CD4-positive, CD25-positive, alpha-beta regulatory T cell (primary cell): ENCODE measurements at places on chromosomes 6 and 20. TPM values are rescaled to one million over a fixed set of nuclear protein-coding genes. Genes with fewer than 3 reads are reported as not detected.

DNA sequence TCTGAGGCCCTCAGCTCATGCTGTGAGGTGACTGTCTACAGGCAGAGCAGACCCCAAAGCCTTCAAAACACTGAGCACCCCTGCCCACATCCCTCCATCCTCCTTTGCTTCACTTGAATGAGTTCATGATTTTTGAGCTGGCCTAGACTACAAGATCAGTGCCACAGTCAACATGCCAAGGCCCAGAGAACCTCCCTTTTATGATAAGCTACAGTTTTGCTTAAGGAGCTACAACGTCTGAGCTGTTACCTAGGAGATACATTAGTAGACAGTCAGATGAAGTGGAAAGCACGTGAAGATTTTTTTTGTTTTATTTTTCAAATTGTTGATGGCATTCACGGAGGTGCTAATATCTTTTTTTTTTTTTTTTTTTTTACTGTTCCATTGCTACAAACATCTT lies 139.0 kb downstream of the SOBP start:
- no peak overlapping the region for H3K4me3 ChIP-seq
- H3K4me1 ChIP-seq = no peaks in the 10 kb centered on the region
- no peak for DNase-seq

DNA sequence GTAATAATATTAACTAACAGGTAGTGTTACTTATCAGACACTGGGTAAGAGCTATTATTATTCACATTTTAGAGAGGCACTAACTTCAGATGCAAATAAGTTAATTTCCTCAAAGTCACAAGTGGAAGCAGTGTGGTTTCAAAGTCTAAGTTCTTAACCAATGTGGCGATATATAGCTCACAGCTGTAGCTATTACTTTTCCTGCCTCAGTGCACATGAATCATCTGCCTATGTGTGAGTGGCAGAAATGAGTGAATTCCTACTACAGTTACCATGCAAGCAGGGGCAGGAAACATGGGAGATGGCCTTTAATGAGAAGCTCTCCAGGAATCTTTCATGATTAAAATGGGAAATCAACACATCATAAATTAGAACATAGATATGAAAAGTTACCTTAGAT lies 126.2 kb upstream of the EYA4 start:
- H3K4me3 ChIP-seq = no peak overlapping the region
- no peak for DNase-seq
- H3K4me1 ChIP-seq = no peaks in the 10 kb centered on the region
- no peaks in the 10 kb centered on the region for H3K36me3 ChIP-seq

GRCh38 chr6:370555-370954 lies 21.0 kb upstream of the IRF4 start:
- H3K36me3 ChIP-seq = no peaks in the 10 kb centered on the region
- H3K27me3 ChIP-seq = peaks cover 3% of the 10 kb centered on the region
- H3K4me3 ChIP-seq = no peak overlapping the region
- no peak overlapping the region for H3K27ac ChIP-seq

GRCh38 chr6:112338166-112338709 lies 8.9 kb upstream of the RFPL4B start:
- H3K4me3 ChIP-seq = no peak overlapping the region
- no peak for DNase-seq
- H3K36me3 ChIP-seq = no peaks in the 10 kb centered on the region
- H3K27me3 ChIP-seq = peaks cover 2% of the 10 kb centered on the region

DNA sequence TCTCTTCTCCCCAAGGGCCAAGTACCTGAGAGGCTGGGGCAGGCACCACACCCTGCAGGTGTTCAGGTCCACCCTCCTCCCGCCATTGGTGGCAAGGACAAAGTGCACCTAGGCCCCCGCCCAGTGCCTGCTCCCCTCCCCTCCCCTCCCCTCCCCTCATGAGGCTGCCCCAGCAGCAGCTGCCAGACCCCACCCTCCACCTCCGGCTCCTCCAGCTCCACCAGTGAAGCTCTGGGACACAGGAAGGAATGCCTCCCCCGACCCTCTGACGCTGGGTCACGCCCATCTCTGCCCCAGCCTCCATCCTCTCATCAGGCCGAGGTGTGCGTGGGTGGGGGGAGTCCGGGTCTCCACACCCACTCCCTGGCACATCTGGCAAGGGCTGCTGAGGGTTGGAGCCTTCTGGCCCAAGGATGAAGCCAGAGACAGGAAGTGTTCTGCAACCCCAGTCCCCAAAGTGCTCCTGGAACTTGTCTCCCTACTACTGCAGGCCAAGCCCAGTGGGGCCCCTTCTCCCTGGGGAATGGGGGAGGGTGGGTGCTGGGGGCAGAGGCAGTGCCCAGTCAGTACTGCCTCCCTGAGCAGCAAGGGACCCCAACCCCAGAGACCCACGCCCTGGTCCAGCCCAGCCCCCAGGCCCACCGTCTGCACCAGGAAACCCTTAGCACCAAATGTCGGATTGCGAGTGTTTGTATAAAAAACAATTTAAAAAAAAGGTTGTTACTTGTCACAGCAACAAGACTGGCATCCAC lies 1.6 kb upstream of the UCKL1 start:
- peaks cover 37% of the 10 kb centered on the region for H3K4me1 ChIP-seq
- no peak for DNase-seq
- no peaks in the 10 kb centered on the region for H3K27me3 ChIP-seq

- H3K27ac ChIP-seq = no peak overlapping the region
- no peak overlapping the region for H3K4me3 ChIP-seq
- no peak for DNase-seq
- H3K36me3 ChIP-seq = no peaks in the 10 kb centered on the region
- no peaks in the 10 kb centered on the region for H3K4me1 ChIP-seq
Observed at GRCh38 chr6:11919771-11920440, 92.2 kb upstream of the HIVEP1 start.

DNA sequence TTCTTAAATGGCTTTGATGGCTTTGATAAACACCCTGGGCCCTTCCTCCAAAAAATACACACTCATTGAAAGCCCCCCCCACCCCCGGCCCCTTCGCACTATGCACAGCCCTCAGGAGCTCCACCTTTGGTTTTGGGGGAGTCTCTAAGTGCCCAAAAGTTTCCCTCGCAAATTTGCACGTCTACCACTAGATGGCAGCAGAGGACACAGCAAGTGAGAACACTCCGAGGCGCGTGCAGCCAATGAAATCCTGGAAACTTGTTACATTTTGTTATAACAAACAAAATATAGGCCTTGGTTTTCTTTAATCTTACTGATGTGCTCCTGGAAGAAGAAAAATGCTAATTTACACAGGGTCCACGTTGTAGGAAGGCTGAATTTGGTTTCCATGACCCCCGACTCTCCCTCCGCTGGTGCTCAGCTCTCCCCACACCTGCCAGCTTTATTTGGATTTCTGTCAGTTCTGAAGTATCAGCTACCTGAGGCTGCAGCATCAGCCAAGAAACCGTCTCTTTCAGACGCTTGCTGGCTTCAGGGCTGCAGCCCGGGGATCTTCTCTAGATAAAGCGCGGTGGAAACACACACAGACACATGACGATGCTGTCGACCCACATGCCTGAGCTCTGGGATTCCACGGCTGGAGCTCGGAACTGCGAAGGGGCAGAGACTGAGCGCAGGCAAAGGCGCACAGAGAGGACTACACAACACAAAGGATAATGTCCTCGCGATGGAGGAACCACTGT lies 148.3 kb upstream of the RPS6KA2 start:
- H3K4me1 ChIP-seq = no peaks in the 10 kb centered on the region
- no peaks in the 10 kb centered on the region for H3K27me3 ChIP-seq
- peak; percentile 82 for DNase-seq

GRCh38 chr6:168284187-168284586 lies 35.4 kb downstream of the DACT2 start:
- DNase-seq = no peak
- no peak overlapping the region for H3K27ac ChIP-seq
- H3K36me3 ChIP-seq = no peaks in the 10 kb centered on the region
- H3K27me3 ChIP-seq = no peaks in the 10 kb centered on the region
- no peak overlapping the region for H3K4me3 ChIP-seq

GRCh38 chr6:37987559-37987958 lies 168.0 kb downstream of the ZFAND3 start:
- peaks cover 11% of the 10 kb centered on the region for H3K4me1 ChIP-seq
- no peaks in the 10 kb centered on the region for H3K36me3 ChIP-seq
- no peak overlapping the region for H3K27ac ChIP-seq
- no peaks in the 10 kb centered on the region for H3K27me3 ChIP-seq

GRCh38 chr6:135890876-135891275 lies 39.4 kb downstream of the PDE7B start:
- DNase-seq = no peak
- H3K36me3 ChIP-seq = no peaks in the 10 kb centered on the region
- no peak overlapping the region for H3K4me3 ChIP-seq
- H3K27me3 ChIP-seq = no peaks in the 10 kb centered on the region

GRCh38 chr6:116872771-116873170 lies 4.3 kb upstream of the RFX6 start:
- no peak overlapping the region for H3K27ac ChIP-seq
- peaks cover 13% of the 10 kb centered on the region for H3K27me3 ChIP-seq
- H3K36me3 ChIP-seq = no peaks in the 10 kb centered on the region
- DNase-seq = no peak
- no peaks in the 10 kb centered on the region for H3K4me1 ChIP-seq

GRCh38 chr20:14616003-14616402 lies 278.6 kb upstream of the FLRT3 start:
- no peaks in the 10 kb centered on the region for H3K27me3 ChIP-seq
- no peak overlapping the region for H3K4me3 ChIP-seq
- no peak overlapping the region for H3K27ac ChIP-seq
- H3K36me3 ChIP-seq = no peaks in the 10 kb centered on the region
- no peak for DNase-seq

DNA sequence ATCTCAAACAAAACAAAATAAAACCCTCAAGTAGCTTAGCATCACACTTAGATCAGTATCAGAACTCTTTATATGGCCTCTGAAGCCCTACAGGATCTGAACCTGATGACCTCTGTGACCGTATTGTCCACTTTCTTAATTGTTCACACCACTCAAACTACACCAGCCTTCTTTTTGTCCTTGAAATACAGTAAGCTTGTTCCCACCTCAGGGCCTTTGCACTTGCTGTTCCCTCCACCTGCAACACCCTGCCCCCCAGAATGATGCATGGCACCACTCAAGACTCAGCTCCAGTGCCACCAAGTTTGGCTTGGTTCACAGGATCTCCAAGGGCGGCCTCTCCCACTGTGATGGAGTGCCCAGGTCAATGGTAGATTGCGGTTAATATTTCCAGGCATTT lies 25.7 kb downstream of the CPNE5 start:
- DNase-seq = no peak
- no peaks in the 10 kb centered on the region for H3K27me3 ChIP-seq
- H3K4me1 ChIP-seq = no peaks in the 10 kb centered on the region
- H3K4me3 ChIP-seq = no peak overlapping the region

- H3K27me3 ChIP-seq = peaks cover 31% of the 10 kb centered on the region
- no peak overlapping the region for H3K27ac ChIP-seq
- DNase-seq = no peak
- H3K4me3 ChIP-seq = no peak overlapping the region
- H3K36me3 ChIP-seq = no peaks in the 10 kb centered on the region
- H3K4me1 ChIP-seq = no peaks in the 10 kb centered on the region
Observed at GRCh38 chr6:10883312-10884244, 1.7 kb upstream of the GCM2 start.

DNA sequence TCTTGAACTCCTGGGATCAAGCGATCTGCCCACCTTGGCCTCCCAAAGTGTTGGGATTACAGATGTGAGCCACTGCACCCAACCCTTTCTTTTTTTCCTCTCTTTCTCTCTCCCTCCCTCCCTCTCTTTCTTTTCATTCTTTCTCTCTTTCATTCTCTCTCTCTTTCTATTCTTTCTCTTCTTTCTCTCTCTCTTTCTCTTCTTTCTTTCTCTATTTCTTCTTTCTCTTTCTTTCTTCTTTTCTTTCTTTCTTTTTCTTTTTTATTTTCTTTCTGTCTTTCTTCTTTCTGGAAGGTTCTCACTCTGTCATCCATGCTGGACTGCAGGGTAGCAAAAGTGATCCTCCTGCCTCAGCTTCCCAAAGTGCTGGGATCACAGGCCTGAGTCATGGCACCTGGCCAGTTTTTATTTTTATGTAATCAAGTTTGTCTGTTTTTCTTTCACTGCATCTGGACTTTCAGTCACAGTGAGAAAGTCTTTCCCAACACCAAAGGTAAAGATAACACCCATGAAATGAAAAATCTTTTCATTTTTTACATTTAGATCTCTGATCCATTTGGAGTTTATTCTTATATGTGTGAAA lies 20.2 kb upstream of the BCLAF1 start:
- no peak overlapping the region for H3K4me3 ChIP-seq
- H3K27me3 ChIP-seq = peaks cover 3% of the 10 kb centered on the region
- no peaks in the 10 kb centered on the region for H3K36me3 ChIP-seq

GRCh38 chr6:319177-320131 lies 27.2 kb downstream of the DUSP22 start:
- H3K27ac ChIP-seq = no peak overlapping the region
- H3K27me3 ChIP-seq = no peaks in the 10 kb centered on the region
- peak; percentile 60 for DNase-seq

GRCh38 chr20:37233548-37234253 lies 27.9 kb downstream of the GHRH start:
- H3K27me3 ChIP-seq = no peaks in the 10 kb centered on the region
- no peak for DNase-seq
- no peaks in the 10 kb centered on the region for H3K4me1 ChIP-seq
- H3K4me3 ChIP-seq = no peak overlapping the region

DNA sequence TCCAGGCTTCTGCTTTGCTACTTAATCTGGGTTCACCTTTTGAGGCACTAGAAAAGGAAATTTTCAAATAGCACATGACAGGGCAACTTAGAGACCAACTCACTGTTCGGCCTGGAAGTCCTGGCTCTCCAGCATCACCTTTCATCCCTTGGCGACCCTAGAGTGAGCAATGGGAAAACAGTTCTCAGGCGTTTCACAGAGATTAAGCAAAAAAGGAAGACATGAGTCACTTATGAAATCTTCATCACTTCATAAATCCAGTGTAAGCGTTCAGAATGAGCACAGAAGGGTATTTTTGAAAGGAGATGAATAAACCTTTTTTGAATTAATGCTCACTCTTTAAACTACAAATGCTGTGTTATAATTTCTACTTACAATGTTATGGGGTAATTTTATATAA lies 104.0 kb downstream of the COL12A1 start:
- no peak overlapping the region for H3K4me3 ChIP-seq
- H3K27me3 ChIP-seq = no peaks in the 10 kb centered on the region
- no peak overlapping the region for H3K27ac ChIP-seq
- no peaks in the 10 kb centered on the region for H3K4me1 ChIP-seq

GRCh38 chr20:43583982-43584432 lies 6.7 kb upstream of the IFT52 start:
- H3K36me3 ChIP-seq = no peaks in the 10 kb centered on the region
- H3K4me1 ChIP-seq = no peaks in the 10 kb centered on the region
- no peak overlapping the region for H3K4me3 ChIP-seq

- H3K36me3 ChIP-seq = no peaks in the 10 kb centered on the region
- H3K27ac ChIP-seq = no peak overlapping the region
- DNase-seq = no peak
- peaks cover 3% of the 10 kb centered on the region for H3K4me1 ChIP-seq
Observed at GRCh38 chr6:11143394-11144371, 32.2 kb upstream of the ERVFRD-1 start.

Gene BACH2
- 12.2 TPM for polyA plus RNA-seq

Gene TMEM74B
- polyA plus RNA-seq = not detected

Gene DNMT3B
- polyA plus RNA-seq = not detected

Gene VGLL2
- polyA plus RNA-seq = not detected

Gene IMPG1
- polyA plus RNA-seq = not detected

Gene C6orf15
- polyA plus RNA-seq = not detected

Gene ME1
- polyA plus RNA-seq = not detected

Gene HLA-DQB1
- polyA plus RNA-seq = 6.1 TPM

Gene SLC22A7
- polyA plus RNA-seq = not detected

Gene GLYATL3
- not detected for polyA plus RNA-seq
